Breast epithelium (tissue), 4 donors: ENCODE measurements at places on chromosomes 4 and X.
A peak's percentile ranks its signal among the peaks of the same experiment; 100 is the strongest.

DNA sequence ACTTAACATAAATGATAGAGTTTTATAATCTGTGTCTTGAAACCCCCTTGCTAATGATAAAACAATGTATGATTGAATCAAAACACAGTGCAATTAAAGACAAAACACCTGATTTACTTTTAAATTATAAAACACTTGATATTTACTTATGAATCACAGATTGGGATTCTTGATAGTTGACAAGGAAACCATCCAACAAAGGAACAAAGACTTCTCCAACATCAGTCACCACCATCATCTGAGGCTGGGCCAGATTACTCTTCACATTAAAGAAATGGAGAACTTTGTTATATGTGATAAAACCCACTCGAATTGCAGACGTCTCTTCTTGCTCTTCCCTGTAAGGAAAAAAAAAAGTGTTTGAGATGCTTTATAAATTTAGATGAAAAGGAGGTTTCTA, 67.4 kb downstream of the METTL14 start:
- no peak for DNase-seq

DNA sequence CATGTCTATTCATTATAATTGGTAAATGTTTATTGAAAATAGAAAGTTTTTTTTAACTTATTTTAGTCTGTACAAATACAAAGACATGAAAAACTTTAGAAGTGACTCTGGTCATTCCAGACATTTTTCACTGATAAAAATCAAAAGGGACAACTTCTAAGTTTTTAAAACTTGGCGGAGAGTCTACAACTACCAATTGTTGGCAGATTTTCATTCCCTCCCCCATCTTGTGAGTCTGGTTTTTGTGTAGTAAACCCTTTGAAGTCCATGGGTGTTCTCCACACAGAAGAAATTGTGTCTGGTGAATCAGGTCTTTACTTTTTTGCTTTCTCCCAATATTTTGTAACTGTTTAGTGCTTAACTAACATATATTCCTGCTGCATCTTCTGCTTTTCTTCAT, 336.5 kb downstream of the PDGFC start:
- DNase-seq, result no peak

DNA sequence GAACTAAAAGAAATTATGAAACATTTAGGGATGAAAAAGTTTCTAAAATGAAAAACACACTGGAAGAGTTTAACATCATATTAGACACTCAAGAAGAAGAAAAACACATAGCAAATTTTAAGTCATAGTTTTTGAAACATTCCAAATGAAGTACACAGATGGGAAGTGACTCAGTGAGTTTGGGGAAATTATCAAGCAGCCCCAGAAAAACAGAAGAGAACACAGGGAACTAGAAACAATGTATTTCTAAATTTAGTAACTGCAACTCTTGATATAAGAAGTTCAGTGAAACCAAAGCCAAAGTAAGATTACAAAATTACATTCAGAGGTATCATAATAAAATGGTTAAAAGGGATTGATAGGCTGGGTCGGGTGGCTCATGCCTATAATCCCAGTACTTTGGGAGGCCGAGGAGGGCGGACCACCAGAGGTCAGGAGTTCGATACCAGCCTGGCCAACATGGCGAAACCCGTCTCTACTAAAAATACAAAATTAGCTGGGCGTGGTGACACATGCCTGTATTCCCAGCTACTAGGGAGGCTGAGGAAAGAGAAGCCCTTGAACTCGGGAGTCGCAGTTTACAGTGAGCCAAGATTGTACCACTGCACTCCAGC, 461.2 kb downstream of the KCTD8 start:
- DNase-seq, result no peak

DNA sequence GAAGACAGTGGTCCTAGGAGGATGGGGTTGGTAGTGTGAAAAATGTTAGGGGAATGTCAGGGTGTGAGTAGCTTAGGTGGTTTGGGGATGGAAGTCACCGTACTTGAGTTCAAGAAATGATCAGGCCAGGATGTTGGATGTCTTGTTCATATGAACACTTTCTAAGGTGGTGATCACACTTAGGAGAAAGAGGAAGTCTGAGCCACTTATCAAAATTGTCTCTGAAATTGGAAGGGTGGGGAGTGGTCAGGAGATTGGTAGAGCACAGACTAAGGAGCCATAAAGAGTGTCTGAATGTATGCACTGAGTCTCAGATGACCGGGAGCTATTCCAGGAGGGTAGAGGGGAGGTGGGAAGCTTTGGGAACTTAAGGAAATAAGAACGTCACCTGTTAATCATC, 17.3 kb downstream of the CMC4 start:
- no peak for DNase-seq

- no peak for DNase-seq
Measured at GRCh38 chr4:47830265-47831025, 7.4 kb downstream of the CORIN start.

- no peak for DNase-seq
Measured at GRCh38 chr4:77308843-77309242, 151.8 kb downstream of the CCNG2 start.

- no peak for DNase-seq
Measured at GRCh38 chr4:21410372-21410771, 538.2 kb downstream of the KCNIP4 start.

DNA sequence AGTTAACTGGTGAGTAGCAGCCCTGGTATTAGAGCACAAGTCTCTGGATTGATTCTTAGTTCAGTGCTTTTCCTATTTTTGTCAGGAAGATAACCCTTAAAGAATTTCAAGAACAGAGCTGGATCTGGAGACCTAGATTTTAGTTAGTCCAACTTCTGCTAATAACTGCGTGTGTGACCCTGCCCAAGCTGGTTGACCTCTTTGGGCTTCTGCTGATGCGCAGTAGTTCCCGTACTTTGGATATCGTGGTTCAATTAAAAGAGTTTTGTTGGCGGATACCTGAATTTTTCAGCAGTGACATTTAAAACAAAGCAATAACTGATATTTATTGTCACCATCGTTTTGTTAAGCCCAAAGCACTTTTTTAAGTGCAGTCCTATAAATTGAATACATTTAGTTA, 9.3 kb downstream of the MSMO1 start:
- DNase-seq, result no peak

DNA sequence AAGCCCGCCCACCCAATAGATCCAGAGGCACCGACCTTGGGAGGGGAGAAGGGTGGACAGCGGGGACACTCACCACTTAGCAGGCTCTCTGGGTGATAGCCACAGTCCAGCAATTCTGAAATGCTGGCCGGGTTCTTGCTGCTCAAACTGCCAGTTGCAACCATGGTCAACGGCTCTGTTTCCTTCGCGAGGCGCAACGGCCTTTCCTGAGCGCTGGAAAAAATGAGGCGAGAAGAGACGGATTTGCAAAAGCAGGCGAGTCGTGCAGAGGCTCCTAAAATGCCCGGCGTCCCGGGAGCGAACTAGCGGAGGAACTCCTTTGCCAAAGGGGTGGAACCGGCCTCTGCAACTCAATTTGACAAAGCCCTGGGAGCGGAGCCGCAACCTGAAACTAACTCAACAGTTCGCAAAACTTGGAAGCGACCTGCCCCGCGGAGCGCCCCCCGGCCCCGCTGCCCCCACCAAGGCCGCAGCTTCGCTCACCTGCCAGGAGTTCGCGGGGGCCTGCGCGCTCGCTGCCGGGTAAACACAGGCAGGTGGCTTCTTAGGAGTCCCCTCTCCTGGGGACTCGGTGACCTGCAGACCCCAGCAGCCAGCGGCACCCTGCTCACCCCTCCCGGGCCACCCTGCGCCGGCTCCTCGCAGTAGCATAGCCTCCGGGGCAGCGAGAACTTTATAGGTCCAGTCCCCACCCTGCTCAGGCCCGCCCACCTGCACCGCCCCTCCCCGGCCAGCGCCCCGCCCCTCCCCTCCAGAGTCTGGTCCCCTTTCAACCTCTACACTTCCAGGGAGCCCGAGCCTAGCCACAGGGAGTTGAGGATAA, at the start of gene DDIT4L:
Gene DDIT4L (minus strand): TSS at position 649 of the 823 bp plus-strand sequence. CDS start 485 bp downstream, at position 164.
- no peak for DNase-seq

DNA sequence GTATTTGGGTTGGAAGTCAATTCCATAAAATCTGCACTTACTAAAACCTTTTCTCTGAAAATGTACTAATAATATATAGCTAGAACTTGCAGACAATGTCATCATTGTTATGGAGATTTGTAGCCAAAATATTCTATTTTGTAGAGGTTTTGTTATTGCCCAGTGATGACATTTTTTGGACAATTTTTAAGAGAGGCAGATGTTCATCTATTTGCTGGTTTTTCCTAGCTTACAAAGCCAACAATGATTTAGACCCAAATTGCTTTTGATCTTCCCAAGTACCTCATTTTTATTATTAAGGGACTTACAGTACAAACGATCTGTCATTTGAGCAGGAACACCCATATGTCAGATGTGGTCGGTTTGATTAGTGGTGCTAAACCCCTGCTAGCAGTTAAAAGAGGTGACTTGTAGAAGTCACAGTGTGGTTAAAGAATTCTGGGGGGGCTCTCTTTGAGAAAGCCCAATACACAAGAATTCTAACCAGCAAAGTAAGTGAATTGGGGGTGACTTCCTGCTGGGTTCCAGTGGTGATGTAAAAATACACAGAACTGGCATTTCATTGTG, 136.2 kb downstream of the KIT start:
- DNase-seq, result no peak

DNA sequence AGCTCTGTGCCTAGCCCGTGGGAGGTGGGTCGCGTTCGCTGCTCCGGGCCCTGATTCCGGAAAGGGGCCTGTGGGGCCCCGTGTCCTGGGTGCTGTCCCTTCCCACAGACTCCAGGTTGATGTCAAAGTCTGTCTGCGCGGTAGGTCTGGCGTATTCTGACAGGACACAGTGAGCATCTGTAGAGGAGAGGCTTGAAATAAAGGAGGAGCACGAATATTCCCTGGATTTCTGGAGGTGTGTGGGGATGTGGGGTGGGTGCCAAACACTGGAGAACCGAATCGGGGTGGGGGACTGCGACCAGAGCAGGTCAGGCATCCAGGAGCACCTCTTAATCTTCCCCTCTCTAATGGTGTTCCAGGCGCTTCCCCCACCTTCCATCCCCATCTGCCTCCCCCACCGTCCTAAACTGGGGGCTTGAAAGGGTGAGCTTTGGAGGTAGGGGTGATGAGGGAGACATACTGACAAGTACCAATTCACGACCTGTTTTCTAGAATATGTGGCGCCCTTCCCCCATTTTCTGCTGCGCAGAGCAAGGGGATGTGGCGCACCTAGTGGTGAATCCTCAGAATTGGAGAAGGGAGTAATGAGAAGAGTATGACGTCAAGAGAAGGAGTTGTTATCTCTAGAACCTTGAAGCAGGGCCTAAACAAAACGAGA, 877 bp downstream of the GPRASP1 start:
- peak; percentile 56 for DNase-seq

DNA sequence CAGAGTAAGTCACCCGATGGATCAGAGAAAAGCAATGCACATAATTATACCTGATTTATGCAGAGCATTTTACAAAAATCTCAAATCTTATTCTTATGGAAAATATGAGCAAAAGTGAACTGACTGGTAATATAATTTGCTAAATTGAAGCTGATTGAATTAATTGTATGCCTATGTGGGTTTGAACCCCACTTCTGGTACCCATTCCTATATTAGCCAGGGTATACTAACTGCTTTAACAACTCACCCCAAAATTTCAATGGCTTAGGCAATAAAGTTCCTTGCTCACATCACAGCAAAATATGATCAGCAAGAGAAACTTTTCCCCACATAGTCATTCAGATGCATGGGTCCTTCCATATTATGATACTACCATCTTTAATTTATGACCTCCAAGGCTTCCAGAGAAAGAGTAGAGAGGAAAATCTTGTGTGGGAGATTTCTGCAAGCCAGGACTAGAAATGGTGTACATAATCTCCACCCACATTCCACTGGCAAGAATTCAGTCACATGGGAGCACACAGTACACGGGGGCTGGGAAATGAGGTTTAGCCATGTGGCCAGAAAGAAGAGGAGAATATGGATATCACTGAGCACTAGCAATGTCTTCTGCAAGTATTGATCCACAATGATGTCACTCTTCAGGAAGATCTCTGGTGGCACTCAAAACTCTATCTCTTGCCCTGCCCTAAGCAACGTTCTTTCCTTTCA, 640.7 kb downstream of the BCOR start:
- DNase-seq, result no peak

DNA sequence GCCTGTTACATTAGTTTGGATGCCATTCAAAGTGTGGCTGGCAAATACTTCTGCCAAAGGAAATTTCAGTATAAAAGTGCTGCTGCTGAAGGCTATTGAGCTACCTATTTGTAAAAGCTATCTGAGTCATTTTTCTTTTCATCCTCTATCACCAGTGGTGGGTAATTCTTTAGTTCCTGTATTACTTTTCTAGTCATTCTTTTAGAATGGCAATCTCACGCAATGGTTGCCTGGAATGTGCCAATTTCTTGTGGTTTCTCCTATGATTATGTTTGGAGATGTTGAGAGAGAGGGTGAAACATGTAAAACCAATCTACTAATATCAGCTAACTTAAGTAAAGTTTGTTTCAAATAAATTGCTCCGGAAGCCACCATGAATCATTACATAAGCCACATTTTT, 685.0 kb downstream of the RAPGEF2 start:
- DNase-seq, result no peak
